ENCODE measurements at places on chromosomes 12 and 14.

- DNase-seq, result no peak
These were observed 18.9 kb downstream of the ZFHX2 start for GRCh38 chr14:23532658-23533057.

GRCh38 chr14:104886690-104887622 is 21.9 kb downstream of the CEP170B start:
- DNase-seq, result no peak

DNA sequence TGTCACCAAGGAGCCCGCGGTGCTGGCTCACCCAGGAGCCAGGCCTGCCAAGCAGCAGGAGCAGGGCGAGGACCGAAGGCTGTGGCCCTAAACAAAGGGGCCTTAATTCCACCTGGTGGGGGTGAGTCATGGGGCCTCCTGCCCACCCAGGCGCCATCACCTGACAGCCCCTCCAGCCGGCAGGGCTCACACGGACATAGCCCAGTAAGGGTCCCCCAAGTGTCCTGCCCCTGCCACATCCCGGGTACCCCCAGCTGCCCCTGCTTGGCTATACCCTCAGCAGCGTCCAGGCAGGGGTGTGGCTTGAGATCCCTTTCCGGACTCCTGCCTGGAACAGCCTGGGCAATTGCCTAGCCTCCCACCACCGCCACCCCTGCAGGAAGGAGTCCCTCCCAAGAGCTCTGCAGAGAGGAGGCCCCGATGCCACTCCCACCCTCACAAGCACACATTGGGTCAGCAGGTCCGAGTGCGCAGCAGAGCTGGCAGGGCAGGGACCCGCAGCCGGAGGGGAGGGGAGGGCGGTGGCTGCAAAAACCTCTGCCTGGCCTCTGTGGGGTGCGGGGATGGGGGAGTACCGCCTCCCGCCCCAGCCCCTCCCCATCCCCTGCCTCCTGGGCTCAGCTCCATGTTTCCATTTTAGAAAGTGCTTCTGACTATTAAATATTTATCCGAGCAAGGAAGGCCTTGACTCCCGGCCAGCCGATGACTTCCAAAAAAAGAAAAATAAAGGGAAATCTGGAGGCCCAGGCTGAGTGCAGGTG is 4.6 kb downstream of the AHNAK2 start:
- no peak for DNase-seq

- no peak for DNase-seq
These were observed 148.9 kb downstream of the PPM1H start for GRCh38 chr12:62785941-62786559.

GRCh38 chr12:132074216-132074615 is 69.9 kb downstream of the DDX51 start:
- DNase-seq, result no peak

DNA sequence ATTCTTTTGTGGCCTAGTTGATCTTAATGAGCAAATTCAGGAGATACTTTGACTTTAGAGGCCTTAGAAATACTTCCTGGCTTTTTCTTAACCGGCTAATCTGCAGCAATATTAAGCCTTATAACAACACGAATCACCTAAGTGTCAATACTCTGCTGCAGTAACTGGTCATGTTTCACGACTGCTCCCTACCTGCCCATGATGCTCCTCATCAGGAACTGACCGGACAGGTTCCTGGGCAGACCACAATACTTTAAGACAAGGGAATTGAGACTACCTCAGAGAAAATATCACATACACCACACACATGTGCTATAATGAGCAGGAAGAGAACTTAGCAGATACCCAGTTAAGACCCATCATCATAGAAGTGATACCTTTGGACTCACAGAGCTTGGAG is 211.9 kb upstream of the BMP4 start:
- DNase-seq, result no peak

GRCh38 chr12:104215638-104216297 is at the start of gene TXNRD1:
TXNRD1 (plus strand) TSS chr12:104215779; CDS start chr12:104215803, 24 bp downstream.
- peak; percentile 82 for DNase-seq

GRCh38 chr12:122123051-122123760 is 44.6 kb downstream of the MLXIP start:
- peak; percentile 70 for DNase-seq

GRCh38 chr12:117101953-117102799 is 3.0 kb upstream of the TESC start:
- no peak for DNase-seq

DNA sequence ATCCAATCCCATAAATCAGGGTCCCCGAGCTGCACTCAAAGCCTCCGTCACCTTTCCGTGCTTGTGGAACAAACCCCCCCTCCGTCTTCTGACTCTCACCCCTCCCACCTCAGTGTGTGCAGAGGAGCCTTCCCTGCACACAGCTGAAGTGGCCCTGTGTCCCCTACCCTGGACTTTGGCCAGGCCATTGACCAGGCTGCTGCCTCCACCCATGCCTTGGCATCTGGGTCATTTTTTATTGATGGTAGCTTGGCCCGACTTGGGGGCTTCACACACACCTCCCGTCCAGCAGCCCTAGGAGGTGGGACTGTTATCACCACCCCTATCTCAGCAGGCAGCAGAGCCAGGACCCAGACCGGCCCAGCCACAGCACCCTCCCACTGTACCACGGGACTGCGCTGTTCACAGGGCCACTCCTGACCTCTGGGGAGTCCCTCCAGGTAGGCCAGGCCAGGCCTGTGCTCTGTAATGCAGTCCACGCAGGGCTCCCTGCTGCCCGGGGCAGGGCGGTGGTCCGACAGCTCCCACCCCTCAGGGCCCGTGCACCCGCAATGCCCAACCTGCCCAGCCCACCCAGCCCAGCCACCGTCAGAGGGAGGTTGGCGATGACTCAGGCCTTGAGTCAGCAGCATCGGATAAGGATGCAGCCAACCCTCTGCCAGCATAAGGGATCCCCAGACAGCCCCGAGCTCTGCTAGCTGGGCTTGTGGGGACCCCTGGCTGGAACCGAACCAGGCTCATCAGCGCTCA is 9.2 kb upstream of the INF2 start:
- DNase-seq, result no peak

DNA sequence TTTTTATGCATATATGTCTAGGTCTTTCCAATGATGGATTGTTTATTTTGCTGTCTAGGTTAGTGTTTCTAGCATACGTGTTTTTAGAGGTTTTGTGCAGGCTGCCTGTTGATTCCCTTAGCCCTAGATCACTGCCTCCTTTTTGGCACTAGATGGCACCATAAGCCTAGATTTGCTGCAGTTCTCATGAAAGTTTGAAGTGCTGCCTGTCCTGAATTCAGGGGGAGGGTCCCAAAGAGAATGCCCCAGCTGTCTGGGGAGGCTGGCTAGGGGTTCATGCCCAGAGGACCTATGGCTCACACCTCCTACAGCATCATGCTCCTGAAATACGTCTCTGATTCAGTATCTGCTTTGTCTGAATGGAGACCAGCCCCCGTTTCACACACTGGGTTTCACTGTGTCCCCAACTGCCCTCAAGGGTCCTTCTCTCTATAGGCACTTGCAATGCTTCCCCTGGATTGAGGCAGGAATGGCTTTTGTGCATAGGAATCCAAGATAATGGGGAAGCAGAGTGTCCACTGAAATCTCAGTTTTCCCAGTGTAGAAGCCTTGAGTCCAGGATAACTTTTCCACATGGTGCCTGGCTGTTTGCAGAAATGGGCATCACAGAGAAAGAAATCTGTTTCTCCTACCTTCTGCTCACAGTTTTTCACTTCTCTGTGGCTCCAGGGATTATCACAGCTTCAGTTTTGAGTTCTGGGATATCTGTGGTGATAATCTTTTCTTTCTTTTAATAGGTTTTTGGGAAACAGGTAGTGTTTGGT is 14.2 kb upstream of the TXNRD1 start:
- peak; percentile 44 for DNase-seq

GRCh38 chr12:26817183-26817591 is 15.8 kb downstream of the ITPR2 start:
- DNase-seq, result peak; percentile 78

GRCh38 chr12:117076410-117077372 is 22.5 kb downstream of the TESC start:
- peak; percentile 22 for DNase-seq

GRCh38 chr12:121649322-121649721 is 20.1 kb downstream of the MORN3 start:
- DNase-seq, result no peak

- DNase-seq, result no peak
These were observed 1.2 kb downstream of the SOCS2 start for GRCh38 chr12:93573552-93574223.
